ENCODE measurements at places on chromosomes 2 and 18.

GRCh38 chr2:85538507-85539360, at the start of gene MAT2A:
Gene MAT2A, plus strand, starts transcription at chr2:85539168. Its CDS starts 120 bp downstream, at chr2:85539288.
- peak; percentile 90 for DNase-seq

DNA sequence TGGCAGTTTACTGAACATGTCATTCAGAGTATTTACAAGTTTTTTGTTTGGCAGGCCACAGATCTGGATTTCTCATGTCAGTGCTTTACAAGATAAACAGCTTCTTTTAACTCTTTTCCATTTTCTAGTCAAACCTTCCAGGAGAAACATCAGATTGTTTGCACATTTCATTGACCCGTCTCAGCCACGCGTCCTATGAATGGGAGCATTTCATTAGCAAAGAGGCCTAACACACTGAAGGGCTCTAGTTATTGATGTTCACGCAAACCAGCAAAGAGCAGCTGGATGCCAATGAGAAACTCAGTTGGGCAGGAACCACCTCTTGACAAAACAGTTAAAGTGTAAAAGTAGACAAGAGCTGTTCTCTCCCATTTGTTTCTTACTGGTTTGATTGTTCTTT, 29.2 kb upstream of the MFF start:
- DNase-seq = no peak

GRCh38 chr18:75377258-75377657, 50.2 kb downstream of the SMIM21 start:
- DNase-seq = no peak

GRCh38 chr2:65061146-65061909, 5.1 kb downstream of the CEP68 start:
- no peak for DNase-seq

- DNase-seq = no peak
Observed at GRCh38 chr2:88811233-88811632, 119.8 kb downstream of the RPIA start.

DNA sequence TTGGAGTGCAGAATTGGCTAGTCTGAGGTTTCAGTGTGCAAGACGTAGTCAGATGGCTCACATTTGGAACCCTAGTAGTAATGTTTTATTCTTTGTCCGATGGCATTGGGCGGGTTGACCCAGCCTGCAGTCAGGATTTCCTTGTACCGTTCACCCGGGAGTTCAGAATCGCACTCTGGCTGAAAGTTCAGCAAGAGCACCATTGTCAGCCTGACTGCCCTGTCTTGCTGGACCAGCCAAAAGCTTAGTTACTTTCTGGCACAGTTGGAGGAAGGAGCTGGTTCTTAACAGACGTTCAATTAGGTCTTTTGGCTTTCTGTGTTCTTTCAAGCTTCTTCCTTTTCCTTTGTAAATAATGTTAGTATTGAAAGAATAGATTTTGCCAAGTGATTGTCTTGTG, 18.6 kb downstream of the RMC1 start:
- DNase-seq = no peak
